ENCODE measurements at places on chromosomes 11 and 22.

GRCh38 chr11:16936643-16937042 lies 77.6 kb downstream of the PLEKHA7 start:
- no peak for DNase-seq

DNA sequence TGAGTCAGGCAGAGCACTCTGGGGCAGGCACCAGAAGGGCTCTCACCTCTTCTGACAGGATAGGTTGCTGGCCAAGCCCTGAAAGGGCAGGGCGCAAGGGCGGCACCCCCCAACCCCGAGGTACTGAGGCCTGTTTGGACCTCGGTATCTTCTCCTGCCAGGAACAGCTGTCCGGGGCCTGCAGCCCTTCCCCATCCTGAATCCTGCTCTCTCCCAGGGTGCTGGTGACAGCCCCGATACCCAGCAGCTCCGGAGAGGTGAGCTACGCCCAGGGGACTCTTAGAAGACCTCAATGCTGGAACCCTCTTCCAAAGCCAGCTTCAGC lies 79.1 kb downstream of the PHF21B start:
- no peak for DNase-seq

DNA sequence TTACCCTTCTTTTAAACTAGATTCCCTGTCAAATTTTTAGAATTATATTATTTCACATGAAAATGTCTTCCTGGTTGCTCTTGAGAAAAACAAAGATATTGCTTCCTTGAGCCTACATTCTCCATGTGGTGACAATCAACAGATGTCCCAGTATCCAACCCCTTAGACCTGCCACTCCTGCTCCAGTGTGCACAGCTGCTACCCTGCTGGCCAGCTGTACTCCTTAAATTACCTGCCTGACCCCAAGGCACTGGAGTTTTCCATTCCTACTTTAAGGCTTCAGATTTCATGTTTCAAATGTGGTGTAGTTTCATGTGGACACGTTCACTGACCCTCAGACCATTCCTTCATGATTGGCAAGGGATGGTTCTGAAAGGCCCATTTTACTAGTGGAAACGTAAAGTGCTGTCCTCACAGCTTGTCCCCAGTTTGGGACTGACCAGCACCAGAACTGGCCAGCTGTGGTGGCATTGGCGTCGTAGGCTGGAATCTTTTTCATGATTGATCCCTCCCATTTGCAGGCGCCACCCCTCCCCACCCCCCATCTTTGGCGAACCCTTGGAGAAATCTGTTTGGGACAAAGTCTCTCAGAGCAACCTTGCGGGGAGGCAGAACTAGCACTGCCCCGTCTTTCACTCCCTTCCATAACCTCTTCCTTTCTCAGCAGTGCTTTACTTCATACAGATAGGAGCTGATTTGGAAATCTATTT lies 123.5 kb downstream of the DBX1 start:
- DNase-seq: no peak

GRCh38 chr11:108805030-108805429 lies 140.2 kb downstream of the DDX10 start:
- DNase-seq: no peak

All from endothelial cell of umbilical vein (primary cell).